ENCODE measurements at places on chromosomes 6 and 20.

DNA sequence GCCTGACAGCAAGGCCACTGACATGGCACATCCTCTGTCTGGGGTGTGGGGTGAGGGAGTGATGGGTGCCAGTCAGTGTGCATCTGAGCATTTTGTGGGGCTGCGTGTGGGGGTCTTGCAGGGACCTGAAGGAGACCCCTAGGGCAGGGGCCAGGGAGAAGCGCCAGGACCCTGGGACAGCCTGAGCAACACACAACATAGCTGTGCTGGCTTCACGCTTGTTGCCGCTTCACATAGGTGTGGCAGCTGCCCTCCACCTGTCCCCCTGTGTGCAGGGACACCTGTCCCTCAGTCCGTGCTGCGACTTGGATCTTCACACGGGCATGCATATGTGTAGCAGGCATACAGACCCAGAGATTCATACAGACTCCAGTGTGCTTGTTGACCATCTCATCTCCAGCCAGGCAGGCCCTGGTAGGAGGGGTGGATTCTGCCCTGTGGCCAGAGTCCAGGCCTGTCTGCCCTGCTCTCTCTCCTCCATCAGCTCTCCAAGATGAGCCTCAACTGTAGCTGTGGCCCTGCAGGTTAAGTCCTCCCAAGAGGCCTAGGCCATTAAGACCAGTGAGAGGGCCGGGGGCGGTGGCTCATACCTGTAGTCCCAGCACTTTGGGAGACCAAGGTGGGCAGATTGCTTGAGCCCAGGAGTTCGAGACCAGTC, 3.2 kb upstream of the NPBWR2 start:
- no peak for DNase-seq

GRCh38 chr6:155216312-155217046, 47.3 kb upstream of the CLDN20 start:
- no peak for DNase-seq

DNA sequence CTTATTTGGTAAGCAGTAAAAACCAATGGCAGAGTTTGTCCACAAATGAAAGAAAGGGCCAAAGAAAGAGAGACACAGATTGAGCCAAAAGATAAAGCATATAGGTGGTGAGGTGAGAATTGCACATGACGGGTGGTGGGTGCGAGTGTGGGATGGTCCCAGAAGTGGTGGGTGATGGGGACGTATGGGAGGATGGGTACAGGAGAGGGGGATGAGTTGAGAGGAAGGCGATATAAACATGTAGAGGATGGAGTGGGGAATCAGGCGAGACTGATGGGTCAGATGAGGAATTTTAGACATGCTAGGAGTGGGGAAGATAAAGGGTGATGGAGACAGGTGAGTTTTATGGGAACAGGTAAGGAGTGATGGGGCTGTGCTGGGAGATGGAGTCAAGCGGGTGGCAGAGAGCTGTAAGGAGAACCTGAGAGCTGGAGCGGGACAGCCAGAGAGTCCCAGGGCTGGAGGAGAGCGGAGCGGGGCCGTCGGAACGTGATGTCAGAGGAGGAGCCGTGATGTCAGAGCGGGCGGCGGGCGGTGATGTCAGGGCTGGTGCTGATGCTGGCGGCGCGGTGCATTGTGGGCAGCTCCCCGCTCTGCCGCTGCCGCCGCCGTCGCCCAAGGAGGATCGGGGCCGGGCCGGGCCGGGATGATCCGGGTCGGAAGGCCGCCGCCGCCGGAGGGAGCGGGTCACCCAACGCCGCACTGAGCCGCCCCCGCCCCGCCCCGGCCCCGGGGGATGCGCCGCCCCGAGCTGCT, at the start of gene TTBK1:
Gene TTBK1 (plus strand): TSS at position 574 of the 756 bp plus-strand sequence. CDS start 3,180 bp downstream, outside the sequence.
- no peak for DNase-seq

- DNase-seq: no peak
Measured at GRCh38 chr6:69913361-69913760, 47.0 kb downstream of the COL19A1 start.

DNA sequence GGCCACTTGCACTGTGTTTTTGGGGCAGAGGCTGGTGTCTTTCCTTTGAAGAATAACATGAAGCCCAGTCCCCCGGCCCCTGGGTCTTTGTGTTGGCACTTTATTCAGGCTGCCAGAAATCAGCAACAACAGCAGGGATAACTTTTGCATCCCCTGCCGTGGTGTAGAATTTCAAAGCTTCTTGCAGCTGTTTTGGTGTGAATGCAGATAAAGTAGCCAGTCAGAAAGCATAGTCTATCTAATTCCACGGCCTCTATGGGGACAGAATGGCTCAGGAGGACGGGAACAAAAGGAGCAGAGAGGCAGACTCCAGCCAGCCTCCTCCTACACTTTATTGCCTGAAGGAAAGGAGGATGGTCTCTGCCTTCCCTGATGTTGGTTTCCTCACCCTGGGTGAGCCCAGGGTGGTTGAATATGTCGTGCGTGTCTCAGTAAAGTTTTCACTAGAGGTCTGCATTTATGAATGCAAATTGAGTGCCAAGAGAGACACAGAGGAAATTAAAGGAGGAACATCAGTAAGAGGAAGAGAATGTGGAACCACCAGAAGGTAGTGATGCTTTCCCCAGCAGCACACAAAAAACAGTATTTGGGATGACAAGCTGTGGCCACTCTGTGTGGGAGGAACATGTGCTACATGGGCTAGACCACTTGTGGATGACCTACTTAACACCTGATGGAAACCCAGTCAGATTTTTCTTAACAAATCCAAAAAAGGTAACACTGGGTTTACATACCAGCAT, 125.9 kb upstream of the TRAF3IP2 start:
- peak; percentile 32 for DNase-seq

GRCh38 chr20:4817230-4817671, 95.5 kb downstream of the PRND start:
- peak; percentile 42 for DNase-seq

DNA sequence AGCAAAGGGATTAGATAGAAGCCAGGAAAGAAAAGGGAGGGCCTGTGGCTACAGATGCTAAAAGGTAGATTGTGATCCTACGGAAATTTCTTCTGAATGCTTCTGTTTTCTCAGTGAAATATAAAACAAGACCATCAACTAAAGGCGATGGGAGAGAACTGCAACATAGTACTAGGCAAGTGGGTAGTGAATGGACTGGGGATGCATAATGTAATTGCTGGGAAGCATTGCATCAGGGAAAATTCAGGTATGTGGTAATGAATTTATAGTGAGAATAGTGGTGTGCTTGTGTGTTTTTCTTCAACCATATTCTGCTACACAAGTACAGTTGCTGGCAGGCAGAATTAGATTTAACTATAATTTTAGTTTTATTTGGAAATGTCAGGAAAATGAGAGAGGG, 156.6 kb downstream of the OPN5 start:
- DNase-seq: no peak

DNA sequence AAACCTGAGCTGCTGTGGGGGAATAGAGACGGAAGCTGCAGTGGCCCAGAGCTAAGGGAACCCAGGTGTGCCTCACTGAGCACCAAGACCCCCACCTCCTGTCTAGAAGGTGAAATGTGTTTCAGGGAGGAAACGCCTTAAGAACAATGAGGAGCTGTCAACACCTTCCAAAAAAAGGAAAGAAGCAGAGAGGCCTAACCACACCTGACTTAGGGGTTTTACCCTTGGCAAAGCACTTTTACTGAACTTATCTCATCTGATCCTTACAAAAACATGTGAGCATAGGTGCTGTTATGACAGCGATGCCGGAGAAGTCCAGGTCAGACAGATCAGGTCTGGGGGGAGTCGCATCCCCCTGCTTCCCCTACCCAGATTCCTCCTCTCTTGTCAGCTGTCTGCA, 16.1 kb upstream of the CDKN1A start:
- no peak for DNase-seq

DNA sequence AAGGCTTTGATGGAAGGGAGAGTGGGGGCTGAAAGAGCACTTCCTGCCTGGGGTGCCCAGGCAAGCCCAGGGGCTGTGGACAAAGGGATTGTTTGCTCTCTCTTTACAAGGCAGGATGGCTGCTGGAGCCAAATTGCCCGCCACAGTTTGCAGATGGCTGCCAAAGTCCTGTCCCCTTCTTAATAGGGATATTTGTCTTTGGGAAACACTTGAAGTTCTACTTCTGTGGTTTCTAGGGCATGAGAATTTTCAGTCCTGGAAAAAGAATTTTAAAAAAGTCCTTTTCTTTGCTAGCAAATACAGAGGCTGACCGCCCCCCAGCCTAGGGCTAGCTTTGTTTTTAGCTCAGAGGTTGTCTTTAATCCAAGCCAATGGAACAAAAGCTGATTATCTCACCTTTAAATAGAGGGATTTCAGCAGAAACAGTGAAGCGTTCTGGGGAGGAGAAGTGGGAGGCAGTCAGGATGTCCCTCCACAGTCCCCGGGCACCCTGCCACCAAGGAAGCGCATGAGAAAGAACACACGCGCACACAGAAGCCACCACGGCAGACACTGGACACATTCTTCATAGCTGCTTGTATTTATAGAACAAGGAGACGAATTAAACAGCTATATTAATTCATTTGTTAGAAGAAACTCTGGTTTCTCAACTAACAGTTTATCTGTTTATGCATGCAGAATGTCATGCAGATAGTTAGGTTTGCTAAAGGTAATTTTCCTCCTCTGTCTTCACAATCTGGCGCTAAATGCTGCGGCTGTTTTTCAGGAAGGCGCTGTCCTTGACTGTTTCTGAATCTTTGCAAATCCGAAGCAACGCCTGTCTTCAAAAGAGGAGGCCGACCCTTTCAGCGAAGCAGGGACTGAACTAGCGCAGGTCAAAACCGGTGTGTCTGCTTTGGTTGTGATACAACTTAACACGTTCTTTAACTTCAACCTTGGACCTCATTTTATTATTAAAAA, 736.9 kb downstream of the QKI start:
- no peak for DNase-seq

- peak; percentile 8 for DNase-seq
Measured at GRCh38 chr6:87848616-87849015, 146.6 kb upstream of the AKIRIN2 start.

DNA sequence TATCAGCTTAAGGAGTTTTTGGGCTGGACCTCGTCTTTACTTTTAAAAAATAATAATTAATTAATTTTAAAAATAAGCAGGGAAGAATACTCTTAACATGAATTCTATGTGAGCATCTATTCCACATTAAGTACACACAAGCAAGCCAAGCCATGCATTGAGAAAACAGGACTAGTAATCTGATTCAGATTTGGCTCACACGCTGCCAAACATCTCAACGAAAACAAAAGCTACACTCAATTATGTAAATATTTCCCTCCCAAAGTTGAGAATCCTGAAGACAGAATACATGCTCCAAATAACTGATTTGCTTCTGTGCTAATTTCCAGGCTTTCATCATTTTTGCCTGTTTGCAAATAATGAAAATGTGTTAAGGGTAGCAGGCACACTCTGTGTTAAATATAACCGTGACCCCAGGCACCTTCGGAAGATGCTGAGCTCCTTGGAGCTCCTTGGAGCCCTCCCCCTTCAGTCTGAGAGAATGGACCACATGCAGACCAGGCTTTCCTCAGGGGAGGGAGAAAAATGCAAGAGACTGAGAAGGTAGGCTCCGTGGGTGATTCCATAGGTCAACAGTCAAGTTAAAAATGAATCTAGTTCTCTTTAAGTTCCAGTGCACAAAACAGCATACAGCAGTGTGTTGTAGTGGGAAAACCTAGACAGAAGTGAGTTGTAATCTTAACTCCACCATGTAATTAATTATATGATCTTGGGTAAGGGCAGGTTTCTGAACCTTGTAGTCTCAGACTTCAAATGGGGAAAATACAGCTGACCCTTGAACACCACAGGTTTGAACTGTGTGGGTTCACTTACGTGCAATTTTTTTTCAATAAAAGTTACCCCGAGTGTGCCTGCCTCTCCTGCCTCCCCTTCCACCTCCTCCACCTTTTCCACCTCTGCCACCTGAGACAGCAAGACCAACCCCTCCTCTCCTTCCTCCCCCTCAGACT, 161.3 kb upstream of the RREB1 start:
- no peak for DNase-seq

DNA sequence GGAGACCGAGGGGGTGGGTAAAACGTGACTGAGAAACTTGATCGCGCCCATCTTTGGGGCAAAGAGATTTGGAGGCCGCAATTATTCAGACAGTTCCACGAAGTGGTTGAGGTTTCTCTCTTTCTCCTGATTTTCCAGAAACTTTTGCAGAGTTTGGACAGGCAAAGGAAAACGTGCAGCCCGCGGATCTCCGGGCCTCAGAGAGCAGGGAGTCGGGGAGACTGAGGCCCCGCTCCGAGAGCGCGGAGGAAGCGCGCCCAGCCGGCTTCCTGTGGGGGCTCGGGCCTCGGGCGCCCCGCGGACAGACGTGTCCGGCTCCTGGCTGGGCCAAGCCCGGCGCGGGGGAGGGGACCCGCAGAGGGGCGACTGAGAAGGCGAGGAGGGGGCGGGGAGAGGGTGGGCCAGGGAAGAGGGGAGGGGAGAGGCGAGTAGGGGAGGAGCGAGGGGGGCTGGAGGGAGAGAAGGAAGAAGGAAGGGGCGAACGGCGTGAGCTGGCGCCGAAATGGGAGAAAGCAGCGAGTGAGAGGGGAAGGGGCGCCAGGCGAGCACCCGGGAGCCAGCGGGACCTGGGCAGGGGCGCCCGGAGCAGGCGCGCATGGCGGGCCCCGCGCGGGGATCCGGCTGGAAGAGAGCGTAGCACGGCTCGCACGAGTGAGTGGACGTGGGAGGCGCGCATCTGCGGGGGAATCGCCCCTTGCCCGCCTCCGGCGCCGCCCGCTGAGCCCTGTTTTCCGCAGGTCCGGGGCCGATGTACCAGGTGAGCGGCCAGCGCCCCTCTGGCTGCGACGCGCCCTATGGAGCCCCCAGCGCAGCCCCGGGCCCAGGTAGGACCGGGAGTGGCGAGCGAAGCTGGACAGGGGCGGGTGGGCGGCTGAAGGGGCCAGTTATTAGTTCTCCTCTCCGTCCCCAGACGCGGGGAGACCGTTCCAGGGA, at the start of gene MDFI:
Gene MDFI (plus strand): TSS at position 467 of the 933 bp plus-strand sequence. CDS start 282 bp downstream, at position 749.
- peak; percentile 66 for DNase-seq

DNA sequence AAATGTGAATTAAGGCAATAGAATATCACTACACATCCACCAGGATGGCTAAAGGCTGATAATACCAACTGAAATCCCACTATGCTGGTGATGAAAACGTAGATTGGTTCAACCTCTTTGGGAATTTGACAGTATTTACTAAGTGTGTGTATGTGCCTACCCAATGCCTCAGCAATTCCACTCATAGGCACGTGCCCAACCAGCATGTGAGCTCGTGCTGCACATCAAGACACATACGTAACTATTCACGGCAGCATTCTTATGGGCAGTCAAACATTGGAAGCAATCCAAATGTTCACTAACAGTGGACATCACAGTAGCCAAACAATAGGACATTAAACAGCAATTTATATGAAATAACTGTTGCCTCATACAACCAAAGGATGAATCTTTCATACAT, 15.7 kb upstream of the AFDN start:
- DNase-seq: no peak

- no peak for DNase-seq
Measured at GRCh38 chr20:13223736-13224520, 2.9 kb downstream of the ISM1 start.

- DNase-seq: no peak
Measured at GRCh38 chr6:90982051-90982450, 395.2 kb upstream of the MAP3K7 start.

DNA sequence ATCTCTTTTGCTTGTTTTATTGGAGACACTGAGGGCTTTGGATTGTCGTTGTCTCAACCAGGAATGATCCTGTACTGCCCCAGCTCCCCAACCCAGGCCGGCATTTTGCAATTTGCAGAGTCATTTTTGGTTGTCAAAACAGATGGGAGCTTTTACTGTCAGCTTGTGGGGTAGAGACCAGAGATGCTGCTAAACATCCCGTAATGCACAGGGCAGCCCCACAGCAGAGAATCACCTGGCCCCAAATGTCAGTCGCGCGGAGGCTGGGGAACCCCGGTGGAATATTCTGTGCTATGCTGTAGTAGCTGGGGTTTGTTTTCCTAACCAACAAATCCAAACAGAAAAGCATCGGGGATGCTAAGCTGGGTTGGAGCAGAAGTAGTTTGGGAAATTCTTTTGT, 99.7 kb downstream of the TSHZ2 start:
- DNase-seq: no peak

Data from fibroblast of skin of scalp (primary cell).